ENCODE measurements at places on chromosomes 4 and X.

DNA sequence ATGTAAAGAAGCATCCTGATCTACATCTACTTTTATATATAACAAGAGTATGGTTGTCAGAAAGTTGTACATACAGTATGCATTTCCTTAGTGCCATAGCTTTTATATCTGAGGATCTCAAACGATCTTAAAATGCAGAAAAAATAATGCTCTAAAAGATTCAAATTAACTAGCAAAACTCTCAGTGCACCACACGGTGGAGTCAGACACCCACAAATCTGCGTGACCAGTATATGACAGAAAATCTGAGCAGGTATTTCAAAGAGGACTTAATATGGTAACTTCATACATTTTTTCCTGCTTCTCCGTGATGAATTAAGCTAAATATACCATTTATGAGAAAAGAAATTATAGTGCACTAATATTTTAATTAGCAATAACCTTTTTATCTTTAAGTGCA, 803.0 kb downstream of the DMD start:
- DNase-seq, result no peak

DNA sequence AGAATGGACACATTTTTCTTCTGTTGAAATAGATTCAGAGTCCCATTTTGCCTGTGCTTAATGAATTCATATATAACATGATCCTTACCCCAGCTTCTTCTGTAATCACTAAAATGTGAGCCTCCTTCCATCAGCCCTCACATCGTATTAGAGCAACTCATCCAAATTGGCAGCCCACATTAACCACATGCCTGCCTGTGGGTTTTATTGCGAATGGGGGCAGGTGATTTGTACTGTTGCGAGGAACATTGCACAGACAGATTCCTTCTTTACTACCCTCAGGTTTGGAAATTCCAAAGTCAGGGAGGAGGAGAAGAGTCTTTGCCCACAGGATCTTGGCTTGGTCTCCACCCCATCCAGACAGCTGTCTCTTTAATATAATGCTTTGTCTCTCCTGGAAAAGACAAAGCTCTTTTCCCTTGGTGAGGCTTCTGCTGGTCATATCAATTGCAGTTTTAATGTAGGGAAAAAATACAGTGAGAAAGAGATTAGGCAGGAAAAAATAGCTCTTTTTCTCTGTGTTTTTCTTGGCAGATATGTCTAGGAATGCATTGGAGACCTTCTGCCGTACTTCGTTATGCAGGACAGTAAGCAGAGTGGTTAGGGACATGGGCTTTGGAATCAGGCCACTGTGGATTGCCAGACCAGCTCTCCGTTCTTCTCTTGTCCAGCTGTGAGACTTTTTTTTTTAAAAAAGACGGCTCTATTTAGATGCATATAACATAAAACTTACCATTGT, 371.2 kb downstream of the AFF2 start:
- no peak for DNase-seq

DNA sequence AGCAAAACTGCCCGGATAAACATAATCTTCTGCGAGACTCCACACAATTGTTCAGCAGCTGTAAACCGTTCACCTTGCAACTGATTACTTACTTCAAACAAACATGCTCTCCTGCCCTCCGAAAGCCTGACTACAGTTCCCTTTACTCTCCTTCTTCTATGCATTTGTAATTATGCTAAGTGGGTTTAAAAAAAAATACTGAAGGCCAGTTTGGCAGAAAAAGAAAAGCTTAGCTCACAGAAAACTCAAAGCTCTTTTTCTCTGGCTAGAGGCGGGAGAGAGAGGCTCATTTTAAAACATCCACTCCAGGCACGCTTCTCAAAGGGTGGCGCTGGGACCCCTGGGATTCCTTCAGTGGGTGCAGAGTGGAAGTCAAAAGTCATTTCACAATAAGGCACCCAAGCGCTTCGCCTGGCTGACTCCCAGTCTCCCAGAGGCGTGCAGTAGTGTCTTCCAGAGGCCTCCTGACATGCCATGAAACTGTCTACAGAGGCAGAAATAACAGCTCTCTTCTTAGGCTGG, 1.9 kb downstream of the DHRSX start:
- DNase-seq, result no peak

- DNase-seq, result no peak
Measured at GRCh38 chr4:100962698-100963097, 384.6 kb downstream of the PPP3CA start.

DNA sequence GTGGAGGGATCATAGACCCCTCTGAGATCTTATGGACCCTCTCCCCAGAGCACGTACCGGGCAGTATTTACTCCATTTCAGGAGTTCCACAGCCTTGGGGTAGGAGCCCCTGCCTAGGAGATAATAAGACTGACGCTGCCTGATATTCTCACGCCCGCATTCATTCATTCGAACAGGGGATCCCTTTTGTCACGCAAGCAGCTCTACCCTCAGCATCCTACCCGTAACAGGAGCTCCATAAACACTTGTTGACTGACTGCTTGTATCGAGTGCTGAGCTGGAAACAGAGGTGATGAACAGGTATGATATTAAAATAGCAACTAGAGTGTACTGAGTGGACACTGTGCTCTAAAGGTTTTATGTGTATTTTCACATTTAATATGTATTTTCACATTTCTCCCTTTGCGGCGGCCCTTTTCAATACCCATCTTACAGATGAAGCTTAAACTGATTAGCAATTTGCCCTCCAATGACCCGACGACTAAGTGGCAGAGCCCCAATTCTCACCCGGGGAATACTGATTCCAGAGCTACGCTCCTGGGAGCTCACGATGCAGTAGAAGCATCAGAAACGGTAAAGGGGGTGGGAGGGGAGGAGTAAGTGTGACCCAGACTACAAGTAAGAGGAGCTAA, 888 bp downstream of the RAB28 start:
- DNase-seq, result peak; percentile 6

DNA sequence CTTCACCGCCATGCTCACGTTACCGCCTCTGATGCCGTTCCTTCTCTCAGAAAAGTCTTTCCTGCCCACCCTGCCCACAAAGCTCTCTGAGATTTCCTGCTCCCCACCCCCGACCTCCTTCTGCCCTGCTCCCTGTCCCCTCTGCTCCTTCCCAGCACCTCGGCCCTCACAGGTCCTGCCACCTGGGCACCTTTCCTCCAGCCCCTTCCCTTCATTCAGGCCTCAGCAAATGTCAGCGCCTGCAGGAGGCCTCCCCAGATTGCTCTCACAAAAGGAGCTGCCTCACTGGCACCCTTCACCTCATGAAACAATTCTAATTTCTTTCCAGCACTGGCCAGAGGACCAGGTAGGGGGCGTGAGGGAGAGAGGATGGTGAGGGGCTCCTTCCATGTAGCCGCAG, 33.6 kb upstream of the MXD4 start:
- DNase-seq, result no peak

DNA sequence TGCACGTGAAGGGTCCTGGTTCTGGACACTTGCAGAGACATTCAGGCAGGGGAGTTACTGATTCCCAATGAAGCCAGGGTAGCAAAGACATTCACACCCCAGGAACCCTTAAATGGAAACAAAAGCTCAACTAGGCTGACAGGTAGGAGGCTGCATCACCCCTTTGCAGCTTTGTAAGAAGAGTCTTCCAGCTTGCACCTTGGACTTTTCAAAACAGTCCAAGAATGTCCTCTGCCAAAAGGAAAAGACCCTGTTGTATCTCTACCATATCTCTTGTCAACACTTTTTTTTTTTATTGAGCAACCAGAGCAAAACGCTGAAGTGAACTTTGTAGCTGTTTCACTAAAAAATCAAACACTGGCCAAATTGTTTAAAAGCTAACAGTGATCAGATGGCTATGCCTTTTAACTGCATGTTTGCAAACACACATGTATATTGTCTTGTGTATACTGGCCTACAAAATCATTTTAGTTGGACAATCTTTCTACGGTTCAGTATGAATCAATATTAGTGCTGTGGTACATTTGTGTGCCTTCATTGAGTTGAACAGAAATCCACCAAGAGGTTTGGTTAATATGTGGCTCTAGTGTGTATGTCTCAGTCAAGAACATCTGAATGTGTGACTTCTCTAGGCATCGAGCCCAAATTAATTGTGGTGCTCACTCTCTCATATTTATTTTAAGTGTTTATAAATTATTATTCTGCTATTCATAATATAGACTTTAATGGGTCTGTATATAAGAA, 18.5 kb upstream of the WWC2 start:
- DNase-seq, result no peak
